ENCODE measurements at places on chromosomes 2 and 18. TPM values are rescaled to one million over a fixed set of nuclear protein-coding genes. Genes with fewer than 3 reads are reported as not detected.

- DNase-seq: no peak
These were observed 270.6 kb upstream of the MMADHC start for GRCh38 chr2:149858216-149858615.

- no peak for DNase-seq
These were observed 8.1 kb downstream of the C2orf42 start for GRCh38 chr2:70182689-70183088.

- DNase-seq: no peak
These were observed 64.5 kb upstream of the LAPTM4A start for GRCh38 chr2:20115902-20116301.

GRCh38 chr2:14641116-14641515 is 8.6 kb downstream of the LRATD1 start:
- DNase-seq: no peak

DNA sequence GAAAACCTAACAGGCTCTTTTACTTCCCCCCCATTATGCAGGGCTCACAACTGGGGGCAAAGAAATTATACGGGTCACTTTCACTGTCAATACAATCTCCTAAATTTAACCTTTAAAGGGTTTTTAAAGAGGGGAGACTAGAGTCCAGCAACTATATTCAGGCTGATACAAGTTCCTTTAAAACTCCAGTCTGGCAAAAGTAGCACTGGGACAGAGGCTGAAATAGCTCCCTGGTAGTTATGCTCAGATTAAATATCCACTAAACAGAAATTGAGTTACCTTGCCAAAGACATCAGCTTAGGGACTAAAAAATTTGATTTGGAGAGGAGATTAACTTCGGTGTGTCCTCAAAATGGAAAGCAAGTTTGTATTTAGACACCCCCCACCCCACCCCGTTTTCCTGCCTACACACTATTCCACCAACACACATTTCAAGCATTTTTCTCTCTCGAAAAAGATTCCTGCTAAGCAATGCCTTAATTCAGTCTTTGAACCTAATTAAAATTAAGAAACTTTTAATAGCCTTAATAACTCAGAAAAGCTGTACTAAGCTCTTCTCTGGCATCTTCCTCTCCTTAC is 127.2 kb downstream of the OSBPL1A start:
- DNase-seq: no peak

CAPN13 gene
- 9.2 TPM for total RNA-seq

DNA sequence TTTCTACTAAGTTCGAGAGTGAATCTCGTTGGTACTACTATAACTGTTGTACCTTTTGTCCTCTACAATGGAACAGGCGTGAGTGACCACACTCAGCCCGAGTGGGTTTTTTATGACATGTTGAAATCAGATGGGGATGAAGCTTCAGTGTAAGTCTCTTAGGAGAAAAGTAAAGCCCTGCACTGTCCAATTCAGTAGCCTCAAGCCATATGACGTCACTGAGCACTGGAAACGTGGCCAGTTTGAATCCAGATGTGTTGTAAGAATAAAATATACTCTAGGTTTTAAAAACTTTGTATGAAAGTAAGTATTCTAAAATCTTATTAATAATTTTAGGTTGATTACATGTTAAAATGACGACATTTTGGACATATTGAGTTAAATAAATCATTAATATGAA is 101.7 kb upstream of the SP3 start:
- DNase-seq: no peak

DNA sequence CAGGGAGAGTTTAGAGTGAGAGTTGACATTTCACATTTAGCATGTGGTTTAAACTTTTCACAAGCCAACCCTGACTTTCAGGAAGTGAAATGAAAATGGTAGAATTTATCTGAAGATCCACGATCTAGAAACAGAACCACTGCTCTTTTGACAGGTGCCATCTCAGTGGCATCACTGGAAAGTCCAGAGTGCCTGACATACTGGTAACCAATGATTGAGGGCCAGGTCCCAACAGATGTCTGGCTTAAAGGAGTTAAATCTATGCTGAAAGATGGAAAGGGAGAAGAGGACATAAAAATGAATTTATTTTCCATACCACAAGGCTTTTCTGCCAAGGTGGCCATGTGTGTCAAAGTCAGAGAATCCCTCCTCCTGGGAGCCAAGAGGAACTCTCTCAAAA is 2.7 kb downstream of the IL36G start:
- no peak for DNase-seq

CGREF1 gene
- total RNA-seq: 3.7 TPM

DNA sequence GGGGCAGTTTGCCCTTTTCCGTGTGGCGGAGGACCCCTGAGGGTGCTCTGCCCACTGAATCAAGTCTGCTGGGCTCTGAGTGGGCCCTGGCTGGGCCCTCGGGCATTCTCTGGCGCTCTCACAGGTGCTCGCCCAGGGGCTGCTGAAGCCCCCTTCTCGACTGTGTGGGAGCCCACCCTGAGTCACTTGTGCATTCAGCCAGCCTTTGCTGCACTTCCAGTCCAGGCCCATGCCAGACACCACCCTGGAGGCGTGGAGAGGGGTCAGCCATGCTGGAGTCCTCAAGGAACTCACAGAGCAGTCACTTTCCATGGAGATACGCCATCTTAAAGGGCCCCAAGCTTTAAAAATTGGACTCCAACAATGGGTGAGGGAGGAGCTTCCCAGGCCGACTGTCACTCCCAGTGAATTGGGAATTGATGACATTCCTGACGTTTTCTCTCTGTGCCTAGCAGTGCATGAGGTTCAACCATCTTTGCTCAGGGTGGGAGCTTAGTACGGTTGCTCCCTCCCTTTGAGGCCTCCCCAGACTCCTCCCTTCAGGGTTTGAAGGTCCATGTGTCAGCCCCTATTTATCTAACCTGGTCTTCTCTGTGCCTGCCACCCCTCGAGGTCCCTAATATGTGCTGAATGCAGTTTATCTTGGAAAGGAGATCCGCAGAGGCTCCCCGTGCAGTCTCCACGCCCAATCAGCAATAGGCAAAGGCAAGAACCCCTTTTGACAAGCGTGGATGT is 71.8 kb upstream of the HS6ST1 start:
- peak; percentile 50 for DNase-seq

GRCh38 chr2:165410276-165410675 is 59.2 kb upstream of the CSRNP3 start:
- no peak for DNase-seq

WDR43 gene
- total RNA-seq: 40.5 TPM

- no peak for DNase-seq
These were observed 82.0 kb downstream of the PMS1 start for GRCh38 chr2:189866296-189866695.

DNA sequence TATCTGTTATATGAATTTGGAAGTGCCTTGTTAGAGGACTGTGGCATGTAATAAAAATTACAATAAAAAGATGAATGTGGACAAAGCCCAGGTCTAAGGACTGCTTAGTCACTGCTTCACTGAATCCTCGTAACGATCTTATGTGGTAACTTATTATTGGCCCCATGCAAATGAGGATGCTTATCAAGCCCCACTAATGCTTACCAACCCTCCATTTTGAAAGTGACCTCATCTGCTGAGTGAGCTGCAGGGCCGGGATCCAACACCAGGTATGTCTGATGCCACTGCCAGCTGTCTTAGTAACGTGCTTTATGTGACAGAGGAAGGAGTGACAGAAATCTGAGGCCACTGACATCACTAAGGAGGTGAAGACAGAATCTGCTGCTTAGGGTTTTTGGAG is 65.3 kb upstream of the CCDC85A start:
- DNase-seq: no peak

AQP12B gene
- total RNA-seq: not detected

DNA sequence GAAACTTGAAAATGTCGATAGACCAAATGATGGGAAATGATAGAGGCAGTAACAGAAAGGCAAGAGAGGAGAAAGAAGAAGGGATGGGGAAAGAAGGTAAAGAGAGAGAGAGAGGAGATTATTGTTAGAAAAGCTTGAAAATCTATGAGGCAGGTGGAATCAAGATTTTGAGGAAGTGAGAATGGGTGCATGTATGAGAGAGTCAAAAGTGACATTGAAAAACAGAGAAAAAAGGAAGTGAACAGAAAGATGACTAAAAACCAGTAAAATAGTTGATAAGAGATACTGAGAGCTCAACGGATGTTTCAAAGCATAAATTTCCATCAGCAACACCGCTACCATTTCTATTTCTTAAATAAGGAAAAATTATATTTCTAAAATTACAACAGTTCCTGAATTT is 327.4 kb upstream of the CWC22 start:
- no peak for DNase-seq

DNA sequence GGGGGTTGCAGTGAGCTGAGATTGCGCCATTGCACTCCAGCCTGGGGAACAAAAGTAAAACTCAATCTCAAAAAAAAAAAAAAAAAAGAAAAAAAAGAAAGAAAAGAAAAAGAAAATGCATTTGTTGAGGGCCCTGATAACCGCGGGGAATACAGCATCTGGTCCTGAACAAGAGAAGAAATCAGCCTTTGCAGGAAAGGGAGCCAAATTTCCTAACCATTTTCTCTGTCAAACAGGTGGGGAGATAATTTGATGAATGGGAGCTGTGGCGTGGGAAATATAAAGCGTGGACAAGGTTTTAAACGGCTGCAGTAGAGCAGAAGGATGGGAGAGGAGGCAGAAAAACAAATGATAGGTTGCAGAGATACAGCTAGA is 864 bp downstream of the E2F6 start:
- DNase-seq: no peak

DNA sequence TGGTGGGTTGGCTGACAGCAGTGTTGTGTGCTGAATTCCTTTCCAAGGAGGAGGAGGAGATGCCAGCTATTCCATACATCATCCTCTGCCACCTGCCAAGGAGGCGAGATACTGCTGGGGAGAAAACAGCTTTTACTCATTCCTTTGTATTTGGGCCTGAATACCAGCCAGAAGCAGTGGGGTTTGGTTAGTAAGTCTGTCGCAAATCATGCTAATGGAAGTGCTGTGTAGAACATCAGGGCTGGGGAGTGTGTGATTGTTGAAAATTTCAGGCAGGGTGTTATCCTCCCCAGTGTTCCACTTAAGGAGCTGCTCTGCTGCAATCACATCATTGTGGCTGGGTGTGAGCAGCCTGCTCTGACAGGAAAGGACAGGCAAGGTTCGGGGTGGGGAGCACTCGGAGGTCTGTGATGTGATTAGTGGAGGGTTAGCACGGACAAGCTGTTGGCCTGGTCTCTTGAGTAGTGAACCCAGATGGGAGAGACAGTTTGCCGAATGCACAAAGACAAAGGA is 128.2 kb upstream of the DLX2 start:
- peak; percentile 73 for DNase-seq

GRCh38 chr18:62323483-62324180 is 1.5 kb upstream of the TNFRSF11A start:
- no peak for DNase-seq

DNA sequence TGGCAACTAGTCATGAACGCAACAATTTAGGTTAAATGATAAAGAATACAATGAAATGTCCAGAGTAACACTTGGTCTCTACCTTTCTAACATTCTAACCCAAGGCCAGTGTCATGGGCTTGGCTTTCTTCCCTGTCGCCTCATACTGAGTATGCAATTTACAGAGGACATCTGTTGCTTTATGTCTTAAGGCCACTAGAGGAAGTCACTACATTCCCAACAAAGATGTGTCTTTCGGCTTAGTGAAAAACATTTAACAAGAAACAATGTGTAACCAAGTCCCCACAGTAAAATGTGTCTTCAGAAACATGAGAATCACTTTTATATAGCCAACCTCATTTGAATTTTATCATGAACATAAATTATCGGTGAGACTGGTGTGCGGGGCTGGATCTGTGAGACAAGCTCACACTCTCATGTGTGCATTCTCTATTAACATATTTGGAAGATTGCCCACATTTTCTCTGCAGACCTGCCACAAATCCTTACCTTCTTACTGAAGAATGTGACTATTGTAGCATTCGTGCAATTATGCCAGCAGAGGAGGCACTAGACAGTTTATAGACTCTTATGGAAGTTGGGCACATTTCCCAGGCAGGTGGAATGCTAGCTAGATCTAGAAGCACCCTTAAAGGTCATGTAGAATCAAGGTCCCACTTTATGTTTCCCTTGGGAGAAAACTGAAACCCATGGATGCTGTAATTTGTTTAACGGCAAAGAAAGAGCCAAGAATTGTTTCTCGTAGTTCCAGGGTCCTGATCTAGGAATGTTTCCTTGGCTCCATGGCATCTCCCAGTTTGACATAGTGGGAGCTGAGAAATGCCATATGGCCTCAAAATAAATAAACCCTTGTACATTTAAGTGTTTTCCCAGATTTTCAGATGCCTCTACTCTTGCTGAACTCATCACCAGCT is 101.8 kb downstream of the CD226 start:
- no peak for DNase-seq

TWIST2 gene
- 1.4 TPM for total RNA-seq

GRCh38 chr18:67486534-67486933 is 30.0 kb downstream of the DSEL start:
- DNase-seq: no peak

ANO7 gene
- total RNA-seq: 1.9 TPM

- no peak for DNase-seq
These were observed 53.8 kb upstream of the STK17B start for GRCh38 chr2:196225213-196225612.

GRCh38 chr2:109998-110397 is 63.7 kb upstream of the FAM110C start:
- no peak for DNase-seq

GRCh38 chr18:70028734-70029133 is 81.1 kb upstream of the CD226 start:
- no peak for DNase-seq

GRCh38 chr2:102749938-102750337 is 11.9 kb upstream of the TMEM182 start:
- no peak for DNase-seq

DNA sequence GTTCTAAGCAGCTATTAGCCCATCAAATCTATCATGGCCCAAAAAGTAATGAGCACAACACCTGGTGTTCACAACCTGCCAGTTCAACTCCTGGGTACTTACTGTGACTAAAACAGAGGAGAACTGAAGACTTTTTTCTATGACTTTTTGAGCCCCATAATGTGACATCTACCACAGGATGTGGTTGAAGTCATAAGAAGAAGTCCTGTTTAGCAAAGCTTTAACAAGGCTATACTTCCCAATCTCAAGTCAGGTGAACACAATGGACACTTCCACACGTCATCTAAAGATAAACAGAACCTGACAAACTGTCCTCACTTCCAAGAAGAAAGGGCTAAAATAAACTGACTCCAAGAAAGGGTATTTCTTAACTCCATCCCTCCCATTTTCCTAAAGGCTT is 138.8 kb downstream of the ATAD2B start:
- no peak for DNase-seq

GRCh38 chr2:154945984-154946383 is 247.5 kb downstream of the KCNJ3 start:
- no peak for DNase-seq

- DNase-seq: no peak
These were observed 267.9 kb downstream of the LPIN1 start for GRCh38 chr2:12014088-12014960.

GRCh38 chr18:10822456-10822855 is 296.6 kb downstream of the NAPG start:
- DNase-seq: no peak

DNA sequence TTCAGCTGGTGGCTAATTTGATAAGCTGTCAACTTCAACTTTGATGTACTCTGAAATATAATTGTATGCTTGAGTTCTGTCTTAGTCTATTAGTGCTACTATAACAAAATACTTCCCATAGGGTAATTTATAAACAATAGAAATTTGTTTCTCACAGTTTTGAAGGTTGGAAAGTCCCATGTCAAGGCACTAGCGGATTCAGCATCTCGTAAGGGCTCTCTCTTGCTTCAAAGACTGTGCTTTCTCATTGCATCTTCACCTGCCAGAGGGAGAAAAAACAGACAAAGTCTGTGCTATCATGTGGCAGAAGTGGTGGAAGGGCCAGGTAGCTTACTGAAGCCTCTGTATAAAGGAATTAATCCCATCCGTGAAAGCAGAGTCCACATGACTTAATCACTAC is 409.2 kb downstream of the CDH7 start:
- DNase-seq: no peak
